ENCODE measurements at places on chromosomes 12 and 14.

- DNase-seq, result no peak
Measured at GRCh38 chr12:67807814-67808213, 159.3 kb downstream of the DYRK2 start.

DNA sequence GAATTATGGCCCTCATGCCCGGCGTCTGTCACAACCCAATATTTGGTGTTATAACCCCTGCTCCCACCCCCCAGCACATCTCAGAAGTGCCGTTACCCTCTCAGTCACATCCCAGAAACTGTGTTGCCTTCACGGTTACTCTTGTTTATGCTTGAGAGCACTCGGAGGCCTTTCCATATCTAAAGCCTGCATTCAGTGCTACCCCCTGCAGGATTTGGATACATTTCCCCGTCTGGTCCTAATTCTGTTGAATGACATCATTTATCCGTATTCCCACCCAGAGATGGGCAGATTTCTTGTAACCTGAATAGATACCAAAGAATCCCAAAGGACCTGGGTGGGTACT lies 19.1 kb upstream of the FOS start:
- no peak for DNase-seq

DNA sequence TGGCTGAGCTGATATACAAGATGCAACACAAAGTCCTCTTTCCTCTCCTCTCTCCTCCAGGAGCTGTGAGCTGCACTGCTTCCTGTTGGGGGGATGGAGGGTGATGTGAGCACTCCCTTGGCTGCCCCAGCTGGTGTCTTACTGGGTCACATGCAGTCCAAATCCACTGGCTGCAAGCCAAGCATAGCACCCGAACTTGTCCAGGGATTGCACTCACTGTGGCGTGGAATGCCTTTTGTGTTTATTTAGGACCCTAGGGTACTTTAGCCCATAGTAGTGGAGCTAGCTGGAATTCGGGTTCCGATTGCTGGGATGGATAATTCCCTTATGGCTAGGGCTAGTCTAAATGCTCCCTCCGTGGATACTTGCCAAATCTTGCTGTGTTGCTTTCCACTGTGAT lies 424.9 kb upstream of the SYT1 start:
- DNase-seq, result no peak

GRCh38 chr12:64656429-64656828 lies 46.1 kb downstream of the RASSF3 start:
- no peak for DNase-seq

DNA sequence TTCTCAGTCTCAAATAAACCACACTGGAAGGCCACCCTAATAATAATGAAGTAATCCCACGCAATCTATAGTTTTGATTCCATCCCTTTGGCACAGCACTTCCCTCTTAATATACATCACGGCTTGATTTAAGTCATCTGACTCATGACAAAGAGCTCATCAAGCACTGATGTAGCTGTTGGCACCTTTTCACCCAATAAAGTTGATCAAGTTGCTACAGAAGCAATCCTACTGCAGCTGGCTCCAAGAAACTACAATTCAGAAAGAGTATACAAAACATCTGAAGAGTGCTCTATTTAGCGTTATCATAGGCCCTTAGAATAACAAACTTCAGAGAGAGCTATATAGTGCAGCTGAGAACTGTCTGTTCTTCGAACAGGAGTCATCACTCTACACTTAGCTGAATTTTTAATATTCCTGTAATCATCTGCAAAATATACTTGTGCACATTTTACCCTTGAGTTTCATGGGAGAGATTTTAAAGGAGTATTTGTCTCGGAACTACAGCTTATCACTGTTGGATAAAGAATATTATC lies 94.9 kb downstream of the OSBPL8 start:
- DNase-seq, result no peak

DNA sequence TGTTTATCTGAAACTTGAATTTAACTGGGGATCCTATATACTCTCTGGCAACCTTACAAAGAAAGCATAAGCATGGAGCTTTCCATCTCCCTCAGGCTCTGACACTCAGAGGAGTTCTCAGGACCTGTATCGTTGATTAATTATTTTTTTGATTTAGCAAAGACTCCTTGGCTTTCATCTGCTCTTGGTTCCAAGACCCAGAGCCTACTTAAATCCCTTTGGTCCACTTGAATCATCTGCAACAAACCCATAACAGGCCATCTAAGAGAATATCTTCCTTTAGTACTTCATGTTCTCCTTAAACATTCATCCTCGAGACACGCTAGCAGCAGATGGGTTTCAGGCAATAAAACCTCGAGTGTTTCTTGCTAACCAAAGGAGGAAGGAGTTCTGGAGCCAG lies 85.4 kb downstream of the ZFP36L1 start:
- DNase-seq, result no peak

- DNase-seq, result no peak
Measured at GRCh38 chr12:47725893-47726292, 603 bp upstream of the ENDOU start.

- no peak for DNase-seq
Measured at GRCh38 chr12:19771858-19772257, 332.6 kb downstream of the AEBP2 start.

DNA sequence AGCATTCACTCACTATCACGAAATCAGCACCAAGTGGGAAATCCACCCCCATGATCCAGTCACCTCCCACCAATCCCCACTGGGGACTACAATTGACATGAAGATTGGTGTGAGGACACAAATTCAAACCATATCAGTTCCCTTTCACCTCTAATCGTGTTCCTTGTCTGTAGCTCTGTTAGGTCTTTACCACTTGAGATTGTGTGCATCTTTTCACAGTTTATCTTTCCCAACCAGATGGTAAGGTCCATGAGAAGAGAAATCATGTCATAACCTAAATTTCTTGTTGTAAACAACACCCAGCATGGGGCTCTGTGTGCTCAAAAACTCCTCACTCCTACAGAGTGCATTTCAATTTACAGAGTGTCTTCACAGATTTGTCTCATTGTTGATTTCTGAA lies 27.1 kb upstream of the PCED1B start:
- no peak for DNase-seq

- DNase-seq, result no peak
Measured at GRCh38 chr12:79677672-79678071, 13.1 kb downstream of the PAWR start.

DNA sequence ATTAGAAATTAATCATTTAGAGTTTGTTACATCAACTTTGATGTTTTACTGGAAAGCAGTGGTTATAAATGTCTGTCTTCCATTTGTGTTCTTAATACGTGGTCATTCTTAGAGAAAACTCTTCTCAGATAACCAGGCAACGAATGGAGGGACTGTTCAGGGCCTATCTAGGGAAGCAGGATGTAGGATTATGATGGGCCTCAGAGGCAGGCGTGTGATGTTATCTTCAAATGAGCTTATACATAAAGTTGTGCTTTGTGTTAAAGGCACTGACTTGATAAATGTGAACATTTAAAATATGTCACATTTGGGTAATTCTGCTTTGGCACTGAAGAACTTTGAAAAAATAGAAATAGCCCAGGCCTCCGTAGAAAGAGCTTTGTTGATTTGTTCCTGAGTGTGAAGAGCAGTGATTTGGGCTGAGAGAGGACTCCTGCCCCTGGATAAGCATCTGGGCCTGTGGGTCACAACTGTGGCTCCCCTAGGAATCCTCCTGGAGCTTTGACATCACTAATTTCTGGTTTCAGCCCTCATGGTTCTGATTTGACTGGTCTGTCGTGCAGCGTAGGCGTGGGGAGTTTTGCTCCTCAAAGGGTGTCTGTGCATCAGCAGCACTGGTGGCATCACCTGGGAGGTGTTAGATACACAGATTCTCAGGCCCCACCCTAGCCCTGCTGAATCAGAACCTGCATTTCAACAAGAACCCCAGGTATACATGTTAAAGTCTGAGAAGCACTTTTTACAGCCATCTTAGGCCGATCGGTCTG lies 55.4 kb downstream of the SAMD4A start:
- peak; percentile 26 for DNase-seq

DNA sequence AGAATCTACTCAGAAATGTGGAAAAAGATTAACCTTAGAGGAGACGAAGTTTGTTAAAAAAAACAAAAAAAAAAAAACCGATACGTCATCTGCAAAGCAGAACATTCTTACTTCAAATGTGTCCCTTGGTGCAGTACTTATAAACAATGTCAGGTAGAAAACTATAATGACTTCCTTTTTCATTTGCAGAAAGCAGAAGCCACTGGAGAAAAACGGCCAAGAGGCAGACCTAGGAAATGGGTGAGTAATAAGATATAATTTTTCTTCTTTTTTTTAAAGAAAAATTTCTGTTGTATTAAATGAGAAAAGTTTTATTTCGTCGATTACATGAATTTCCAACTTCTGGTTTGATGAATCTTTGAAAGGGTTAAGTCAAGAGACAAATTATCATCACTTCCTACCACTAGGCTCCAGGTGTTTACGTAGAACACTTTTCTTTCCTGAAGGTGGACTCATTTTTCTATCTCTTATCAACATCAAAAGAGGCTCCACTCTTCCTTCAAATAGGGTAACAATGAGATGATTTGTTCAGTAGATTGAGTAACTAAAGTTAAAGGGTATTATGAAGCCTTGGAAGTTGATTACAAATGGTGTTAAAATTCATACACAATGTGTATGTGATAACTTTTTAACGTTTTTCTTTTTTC lies 14.2 kb downstream of the HMGA2 start:
- DNase-seq, result no peak

- no peak for DNase-seq
Measured at GRCh38 chr14:36580856-36581831, 1.3 kb downstream of the NKX2-8 start.

DNA sequence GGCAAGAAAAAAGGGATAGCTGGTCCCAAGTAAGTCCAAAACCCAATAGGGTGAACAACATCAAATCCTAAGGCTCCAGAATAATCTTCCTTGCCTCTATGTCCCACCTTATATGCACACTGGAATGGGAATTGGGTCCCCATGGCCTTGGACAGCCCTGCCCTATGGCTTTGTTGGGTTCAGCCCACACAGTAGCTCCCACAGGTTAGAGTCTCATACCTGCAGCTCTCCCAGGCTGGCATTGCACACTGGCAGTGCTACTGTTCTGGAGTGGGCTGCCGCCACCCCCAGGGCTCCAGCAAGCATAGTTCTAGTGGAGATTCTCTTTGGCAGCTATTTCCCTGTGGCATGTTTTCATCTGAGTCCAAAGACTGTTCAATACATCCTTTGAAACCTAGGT lies 352.4 kb upstream of the CLEC14A start:
- DNase-seq, result no peak

DNA sequence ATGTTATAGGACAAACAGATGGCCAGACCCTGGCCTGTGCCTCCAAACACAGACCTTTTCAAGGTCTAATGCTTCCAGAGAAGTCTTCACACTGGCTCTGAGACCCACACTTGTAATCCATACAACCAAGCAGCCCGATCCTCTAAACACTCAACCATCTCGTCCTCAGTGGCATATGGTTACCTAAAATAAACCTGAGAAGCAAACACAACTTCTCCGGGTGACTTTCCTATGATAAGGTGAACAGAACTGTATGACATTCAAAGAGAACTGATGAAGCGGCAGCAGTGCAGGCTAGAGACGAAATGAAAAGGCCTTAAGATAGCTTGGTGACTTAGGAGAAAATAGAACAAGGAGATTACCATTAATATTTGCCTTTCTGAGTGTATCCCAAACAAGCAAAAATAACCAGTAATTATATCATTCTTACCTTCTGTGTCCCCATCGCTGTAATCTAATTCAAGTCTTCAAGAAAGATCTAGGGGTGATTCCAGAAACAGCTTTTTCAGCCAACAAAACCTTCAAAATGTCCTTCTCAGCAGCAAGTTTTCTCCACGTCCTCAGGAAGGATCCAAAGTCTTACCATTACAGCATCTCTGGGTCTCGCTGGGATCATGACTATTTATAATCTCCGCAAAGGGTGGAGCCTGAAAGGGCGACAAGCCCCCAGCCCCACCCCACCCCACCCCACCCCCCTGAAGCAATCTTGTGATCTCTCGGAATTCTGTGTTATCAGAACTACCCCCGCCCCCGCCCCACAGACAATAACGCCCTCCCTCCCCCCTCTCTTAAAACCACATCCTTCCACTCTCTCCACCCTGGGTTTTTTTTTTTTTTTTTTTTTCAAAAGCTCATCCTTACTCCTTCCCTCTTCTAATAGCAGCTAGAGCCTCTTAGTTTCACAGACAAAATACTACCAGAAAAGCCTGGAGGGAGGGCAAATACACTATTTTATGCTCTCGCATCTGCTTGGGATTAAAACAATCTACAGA lies at the start of gene SLC2A3:
Gene SLC2A3 (minus strand): TSS at position 598 of the 992 bp plus-strand sequence. CDS start 153 bp downstream, at position 445.
- peak; percentile 83 for DNase-seq

DNA sequence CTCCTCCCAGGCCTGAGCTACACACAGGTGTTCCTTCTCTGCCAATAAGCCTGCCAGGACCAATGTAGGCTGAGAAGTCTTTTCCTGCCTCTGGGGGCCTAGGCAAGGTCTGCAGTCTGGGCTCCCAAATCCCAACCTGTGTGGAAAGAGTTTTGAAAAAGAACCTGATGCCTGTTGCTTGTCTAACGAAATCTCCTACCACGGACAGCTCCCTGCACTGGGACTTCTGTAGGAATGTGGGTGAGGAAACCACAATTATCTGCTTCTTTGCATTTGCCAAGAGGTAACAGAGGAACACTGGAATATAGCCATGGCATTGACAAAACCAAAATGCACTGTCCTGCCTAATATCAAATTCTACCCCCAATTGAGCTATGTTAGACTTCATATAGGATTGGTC lies 877.0 kb upstream of the TMEM132C start:
- no peak for DNase-seq

GRCh38 chr12:14310866-14311265 lies 54.6 kb upstream of the ATF7IP start:
- DNase-seq, result no peak

GRCh38 chr12:12384571-12385340 lies 27.9 kb downstream of the BORCS5 start:
- DNase-seq, result no peak

GRCh38 chr14:75467763-75468162 lies 39.9 kb downstream of the JDP2 start:
- DNase-seq, result no peak

DNA sequence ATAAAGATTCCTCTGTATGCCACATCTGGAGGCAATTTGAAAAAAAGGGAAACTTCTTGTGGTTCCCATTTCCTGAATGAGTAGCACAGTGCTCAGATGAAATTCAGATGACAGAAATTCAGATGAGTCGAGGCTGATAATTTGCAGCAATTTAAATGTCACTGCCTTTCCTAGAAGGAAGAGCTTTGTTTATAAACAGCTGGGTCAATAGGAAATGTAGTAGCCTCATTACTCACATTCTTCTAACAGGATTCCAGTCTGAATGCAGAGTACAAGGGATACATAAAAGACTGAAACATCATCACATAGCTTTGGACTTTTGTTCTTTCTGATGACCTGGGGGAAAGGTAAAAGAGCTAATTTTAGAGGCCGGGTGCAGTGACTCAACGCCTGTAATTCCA lies 11.3 kb upstream of the DACT1 start:
- no peak for DNase-seq
